ENCODE measurements at places on chromosomes 3 and 15.

DNA sequence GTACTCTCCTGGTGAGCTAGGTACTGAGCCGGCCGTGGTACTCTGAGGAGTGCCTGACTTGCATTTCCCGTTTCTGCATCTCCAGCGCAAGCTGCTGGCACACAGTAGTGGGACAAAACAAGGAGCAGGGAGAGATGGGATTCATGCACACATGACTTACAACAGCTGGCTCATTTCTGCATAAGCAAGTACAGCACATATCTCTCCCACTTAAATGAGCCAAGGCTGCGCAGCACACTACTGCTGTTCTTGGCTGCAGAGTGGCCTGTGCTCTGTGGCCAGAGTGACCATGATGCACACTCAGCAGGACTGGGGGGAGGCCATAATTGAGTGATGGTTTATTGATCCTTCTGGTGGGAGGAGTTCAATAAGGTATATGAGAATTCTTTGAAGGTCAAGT lies 59.2 kb upstream of the ABHD17C start:
- DNase-seq = no peak

- DNase-seq = no peak
Measured at GRCh38 chr3:167930453-167930852, 165.3 kb downstream of the GOLIM4 start.

GRCh38 chr15:90885432-90886290 lies 1.4 kb downstream of the FES start:
- peak; percentile 66 for DNase-seq

DNA sequence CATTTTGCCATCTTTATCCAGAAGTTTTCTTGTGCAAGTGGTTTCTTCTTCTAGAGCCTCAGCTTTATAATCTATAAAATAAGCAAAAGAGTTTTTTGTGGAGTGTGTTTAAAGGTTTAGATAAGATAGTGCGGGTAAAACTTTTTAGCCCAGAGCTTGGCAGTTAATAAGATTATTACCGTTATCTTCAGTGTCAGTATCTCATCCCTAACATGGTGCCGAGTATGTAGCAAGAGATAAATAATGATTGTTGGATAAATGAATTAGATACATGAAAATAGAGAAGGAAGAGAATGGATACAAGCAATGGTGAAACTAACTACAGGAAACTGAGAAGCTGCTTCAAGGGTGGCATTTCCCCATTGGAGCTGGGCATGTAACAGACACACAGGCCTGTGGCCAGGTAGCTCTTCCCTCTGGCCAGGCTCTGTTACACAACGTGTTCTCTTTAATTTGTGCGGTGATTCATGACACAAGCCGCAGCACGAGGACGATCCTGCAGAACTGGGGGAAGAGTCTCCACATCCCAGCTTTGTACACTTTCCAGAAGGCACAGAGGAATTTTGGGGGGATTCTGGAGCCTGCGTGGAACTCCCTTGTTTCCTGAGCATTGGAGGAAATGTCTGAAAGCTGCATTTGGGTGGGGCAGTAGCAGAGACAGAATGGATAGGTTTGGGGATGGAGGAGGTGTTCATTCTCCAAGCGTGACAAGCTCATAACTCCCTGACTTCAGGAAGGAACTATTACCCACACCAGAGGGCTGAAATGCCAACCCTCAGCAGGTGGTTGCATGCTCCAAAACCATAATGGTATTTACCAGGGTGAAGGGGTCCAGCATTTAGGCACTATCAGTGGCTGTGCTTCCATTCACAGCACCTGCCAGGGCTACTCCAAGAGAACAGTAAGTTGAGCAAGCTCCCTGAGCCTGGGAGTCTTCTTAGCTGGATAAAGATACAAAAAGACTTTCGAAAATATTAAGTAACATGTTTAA lies 14.2 kb upstream of the ST6GAL1 start:
- peak; percentile 42 for DNase-seq

DNA sequence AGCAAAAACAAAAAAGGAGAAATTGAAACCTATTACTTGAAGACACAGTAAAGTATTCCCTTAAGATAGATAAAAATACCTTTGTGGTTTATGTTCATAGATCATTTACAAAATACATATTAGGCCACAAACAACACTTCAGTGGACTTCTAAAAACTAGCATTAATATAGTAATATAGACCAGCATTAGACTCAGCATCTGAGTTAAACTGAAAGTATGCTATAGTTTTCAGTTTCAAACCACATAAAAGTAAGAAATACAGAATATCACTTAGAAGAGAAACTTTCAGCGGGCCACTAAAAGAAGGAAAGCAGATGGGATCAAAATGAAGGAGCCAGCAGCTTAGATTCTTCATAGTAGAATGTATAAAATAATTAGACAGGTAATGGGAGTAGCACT lies 86.6 kb downstream of the MSL2 start:
- DNase-seq = no peak

DNA sequence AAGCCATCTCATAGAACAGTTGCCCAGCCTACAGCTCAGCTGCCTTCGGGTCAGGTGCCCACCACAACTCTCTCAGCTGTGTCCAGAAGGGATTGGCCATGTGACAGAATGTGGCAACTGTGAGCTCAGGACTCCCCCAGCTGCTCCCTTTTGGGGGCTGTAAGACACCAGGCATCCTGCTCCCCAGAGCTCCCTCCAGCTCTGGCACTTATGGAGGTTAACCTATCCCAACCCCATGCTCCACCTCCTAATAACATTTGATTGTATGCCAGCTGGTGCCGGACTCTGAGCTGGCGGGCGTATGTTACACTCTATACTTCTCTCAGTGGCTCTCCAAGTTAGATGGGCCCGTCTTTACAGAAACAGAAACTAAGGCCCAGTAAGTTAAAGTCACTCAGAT lies 222.8 kb downstream of the FAM43A start:
- DNase-seq = no peak

All from RWPE1 (cell line).